ENCODE measurements at places on chromosomes 2 and 18.

DNA sequence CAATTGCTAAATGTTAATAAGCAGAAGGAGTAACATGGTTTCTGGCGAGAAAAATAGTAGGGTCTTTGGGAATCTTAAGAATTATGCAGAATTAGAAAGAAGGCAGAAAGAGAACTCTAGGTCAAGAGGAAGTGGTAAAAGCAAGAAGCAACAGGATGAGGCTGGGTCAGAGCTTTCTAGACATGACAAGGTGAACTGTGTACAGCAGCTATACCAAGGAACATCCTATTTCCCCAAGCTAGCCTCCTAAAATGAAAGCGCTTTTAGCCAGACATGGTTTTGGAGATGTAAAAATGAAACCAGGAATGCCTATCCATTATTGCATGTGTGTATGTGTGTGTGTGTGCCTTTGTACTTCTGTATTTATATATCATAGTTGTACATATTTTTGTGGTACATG, 42.3 kb upstream of the STAT1 start:
- DNase-seq, result no peak

DNA sequence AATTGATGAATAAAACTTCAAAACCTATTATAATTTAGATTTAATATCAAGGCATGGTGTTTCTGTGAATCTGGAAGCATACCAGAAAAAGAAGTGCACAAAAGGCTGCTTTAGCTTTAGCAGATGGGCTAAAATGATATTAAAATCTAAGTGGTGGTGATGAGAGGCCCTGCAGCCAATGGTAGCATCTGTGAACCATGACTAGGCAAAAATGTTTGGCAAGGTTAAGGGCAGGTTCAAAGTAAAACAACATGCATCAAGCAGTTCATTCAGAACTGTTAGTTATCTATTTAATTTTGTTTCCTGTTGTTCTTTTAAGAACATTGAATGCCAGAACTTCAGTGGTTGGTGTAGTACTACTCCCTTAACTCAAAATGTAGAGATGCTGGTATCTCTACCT, 1736.9 kb upstream of the CELF4 start:
- no peak for DNase-seq

DNA sequence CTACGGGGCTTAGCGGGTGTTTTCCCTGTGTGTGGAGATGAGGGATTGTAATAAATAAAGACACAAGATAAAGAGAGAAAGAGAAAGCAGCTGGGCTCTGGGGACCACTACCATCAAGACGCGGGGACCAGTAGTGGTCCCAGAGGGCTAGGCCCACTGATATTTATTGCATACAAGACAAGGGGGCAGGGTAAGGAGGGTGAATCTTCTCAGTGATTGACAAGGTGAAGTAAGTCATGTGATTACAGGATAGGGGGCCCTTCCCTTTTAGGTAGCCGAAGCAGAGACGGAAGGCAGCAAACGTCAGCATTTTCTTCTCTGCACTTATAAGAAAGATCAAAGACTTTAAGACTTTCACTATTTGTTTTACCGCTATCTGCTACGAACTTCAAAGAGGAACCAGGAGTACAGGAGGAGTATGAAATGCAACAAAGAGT, 4.5 kb upstream of the GAL3ST2 start:
- no peak for DNase-seq

DNA sequence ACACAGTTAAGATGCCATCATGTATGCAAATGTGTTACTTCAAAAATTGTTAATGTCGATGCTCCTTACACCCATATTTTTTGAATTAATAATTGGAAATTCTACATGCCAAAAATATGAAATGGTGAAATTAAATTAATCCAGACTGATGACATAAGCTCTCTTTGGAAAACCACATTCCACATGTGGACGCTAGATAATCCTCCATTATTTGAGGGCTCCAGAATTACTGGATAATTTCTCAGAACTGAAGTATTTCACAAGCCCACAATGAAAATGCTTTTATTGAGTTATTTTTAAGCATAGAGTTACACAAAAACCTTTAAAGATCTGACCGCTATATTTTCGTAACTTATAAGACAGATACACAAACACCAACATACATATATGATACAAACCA, 47.8 kb downstream of the FARSB start:
- DNase-seq, result no peak

- no peak for DNase-seq
These were observed 89.8 kb downstream of the PRKCE start for GRCh38 chr2:45741161-45741850.

- DNase-seq, result no peak
These were observed 1.6 kb upstream of the SESTD1 start for GRCh38 chr2:179266271-179266670.

GRCh38 chr2:205438241-205438640, 244.1 kb upstream of the NRP2 start:
- no peak for DNase-seq

- no peak for DNase-seq
These were observed 290.7 kb upstream of the SLC14A2 start for GRCh38 chr18:45324495-45325113.

DNA sequence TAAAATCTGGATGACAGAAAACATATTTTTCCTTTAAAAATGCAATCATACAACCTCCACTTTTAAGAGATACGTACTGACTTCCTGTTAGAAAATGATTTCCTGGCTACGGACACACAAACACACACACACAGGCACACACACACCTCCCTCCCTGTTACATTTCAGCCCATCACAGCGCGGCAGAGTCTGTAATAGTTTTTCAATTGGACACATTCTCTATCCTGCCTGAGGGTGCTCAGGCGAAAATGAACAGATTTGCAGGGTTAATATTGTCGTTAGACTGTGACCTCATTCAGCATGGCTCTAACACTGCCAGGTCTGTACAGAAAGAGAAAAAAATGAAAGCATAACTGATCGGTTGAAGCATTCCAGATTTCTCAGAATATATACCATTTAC, 45.0 kb downstream of the KCTD1 start:
- no peak for DNase-seq

DNA sequence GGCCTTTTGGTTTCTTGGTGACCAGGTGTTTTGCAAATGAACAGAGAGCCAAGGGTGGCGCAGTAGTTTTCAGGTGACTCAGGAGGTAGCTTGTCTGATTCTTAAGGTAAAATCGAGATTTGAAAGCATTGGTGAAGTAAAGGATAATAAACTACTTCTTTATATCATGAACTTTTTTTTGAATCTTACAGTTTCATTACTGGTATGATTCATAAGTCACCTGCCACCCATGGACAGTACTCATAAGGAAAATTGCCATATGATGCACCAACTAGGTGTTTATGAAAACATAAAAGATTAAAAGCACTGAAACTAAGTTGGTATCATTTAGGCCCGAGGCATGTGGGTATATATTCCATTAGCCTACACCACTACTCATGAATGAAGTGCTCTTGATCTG, 84.1 kb upstream of the MGAT5 start:
- no peak for DNase-seq

GRCh38 chr2:189661957-189662321, 680 bp downstream of the ASNSD1 start:
- no peak for DNase-seq

- DNase-seq, result no peak
These were observed 306.7 kb upstream of the SLC8A1 start for GRCh38 chr2:40758401-40759155.

All from K562 (cell line).